ENCODE measurements at places on chromosomes 1 and 21. TPM values are rescaled to one million over a fixed set of nuclear protein-coding genes. Genes with fewer than 3 reads are reported as not detected.

GRCh38 chr1:89681045-89681729 is 48.3 kb downstream of the LRRC8C start:
- no peak for DNase-seq

- DNase-seq, result peak; percentile 22
Measured at GRCh38 chr1:28111157-28111556, 22.7 kb upstream of the EYA3 start.

GRCh38 chr1:185050823-185051451 is 5.6 kb downstream of the RNF2 start:
- no peak for DNase-seq

DNA sequence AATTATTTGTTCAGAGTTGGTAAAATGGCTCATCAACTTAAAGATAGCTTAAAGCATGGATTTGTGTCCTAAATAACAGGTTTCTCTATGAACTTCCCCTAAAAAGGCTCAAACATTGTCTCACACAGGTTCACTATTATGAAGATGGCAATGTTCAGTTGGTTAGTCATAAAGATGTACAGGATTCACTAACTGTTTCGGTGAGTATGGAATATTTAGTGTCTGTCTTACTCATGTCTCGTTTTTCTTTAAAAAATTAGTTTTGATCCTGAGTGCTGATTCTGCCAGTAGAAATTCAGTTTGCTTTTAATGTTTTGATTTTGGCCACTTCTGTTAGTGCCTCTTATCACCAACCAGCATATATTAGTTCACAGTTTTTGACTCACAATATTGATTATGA is 7.5 kb upstream of the MOV10 start:
- no peak for DNase-seq

DNA sequence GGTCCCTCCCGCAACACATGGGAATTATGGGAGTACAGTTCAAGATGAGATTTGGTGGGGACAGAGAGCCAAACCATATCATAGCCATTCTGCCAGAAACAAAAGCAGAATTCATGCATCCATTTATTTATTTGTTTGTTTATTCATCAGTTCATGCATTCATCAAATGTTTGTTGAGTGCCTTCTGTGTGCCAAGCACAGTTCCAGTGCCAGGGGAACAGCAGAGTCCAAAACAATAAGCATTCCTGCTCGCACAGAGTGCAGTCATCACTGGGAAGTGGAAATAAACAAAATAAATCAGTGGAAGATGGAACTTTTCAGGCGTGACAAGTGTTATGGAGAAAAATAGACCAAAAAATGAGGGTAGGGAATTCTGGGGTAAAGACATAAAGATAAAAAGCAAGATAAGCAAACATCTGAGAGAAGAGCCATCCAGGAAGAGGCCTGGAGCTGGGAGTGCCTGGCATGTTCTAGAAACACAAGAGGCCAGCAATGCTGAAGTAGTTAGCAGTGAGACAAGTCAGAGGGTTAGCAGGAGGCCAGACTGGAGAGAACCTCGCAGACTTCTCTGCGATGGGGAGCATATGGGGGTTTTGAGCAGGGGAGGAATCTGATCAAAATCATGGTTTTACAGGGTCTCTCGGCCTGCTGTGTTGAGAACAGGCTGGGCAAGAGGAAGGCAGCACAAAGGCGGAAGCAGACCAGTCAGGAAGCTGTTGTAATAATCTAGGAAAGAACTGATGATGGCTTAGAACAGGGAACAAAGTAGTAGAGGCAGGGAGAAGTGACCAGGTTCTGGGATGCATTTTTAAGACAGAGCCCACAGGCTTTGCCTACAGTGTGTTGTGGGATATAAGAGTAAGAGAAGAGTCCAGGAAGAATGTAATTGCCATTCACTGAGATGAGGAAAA is 113.2 kb downstream of the GLUL start:
- no peak for DNase-seq

GRCh38 chr1:966704-967300 is 520 bp downstream of the PLEKHN1 start:
- peak; percentile 92 for DNase-seq

Gene ERRFI1
- total RNA-seq, result 2.2 TPM

Data from activated CD8-positive, alpha-beta T cell treated with anti-CD3 and anti-CD28 coated beads for 36 hours (primary cell).